ENCODE measurements at places on chromosomes 6 and 20. TPM values are rescaled to one million over a fixed set of nuclear protein-coding genes. Genes with fewer than 3 reads are reported as not detected.

SLC35D3 gene
- 0.09 TPM for total RNA-seq

EEF1A2 gene
- total RNA-seq: 177 TPM

SPAG4 gene
- total RNA-seq: 5.0 TPM

NKAIN4 gene
- 6.8 TPM for total RNA-seq

SLC17A1 gene
- total RNA-seq: not detected

ID1 gene
- 235 TPM for total RNA-seq

SCAF8 gene
- total RNA-seq: 18.6 TPM

GPR6 gene
- total RNA-seq: not detected

IL22RA2 gene
- total RNA-seq: not detected

FOXA2 gene
- 14.3 TPM for total RNA-seq

OR10C1 gene
- total RNA-seq: not detected

LY86 gene
- not detected for total RNA-seq

UST gene
- 2.9 TPM for total RNA-seq

FLRT3 gene
- 1.6 TPM for total RNA-seq

PPP1R3G gene
- 1.7 TPM for total RNA-seq

TFAP2B gene
- not detected for total RNA-seq

ASIP gene
- total RNA-seq: not detected

RNF144B gene
- 0.88 TPM for total RNA-seq

SLC22A1 gene
- total RNA-seq: 1.9 TPM

SEL1L2 gene
- total RNA-seq: not detected

CD93 gene
- total RNA-seq: not detected

ARMH2 gene
- not detected for total RNA-seq

PTK7 gene
- 5.5 TPM for total RNA-seq

BPIFA3 gene
- not detected for total RNA-seq

ANGPT4 gene
- total RNA-seq: 0.03 TPM

PRRT1 gene
- 0.95 TPM for total RNA-seq

GMPR gene
- 0.54 TPM for total RNA-seq

DEF6 gene
- total RNA-seq: 0.08 TPM

TGM3 gene
- not detected for total RNA-seq

SLC12A5 gene
- total RNA-seq: 17.7 TPM

ELOVL4 gene
- 1.8 TPM for total RNA-seq

CTCFL gene
- total RNA-seq: not detected

CASS4 gene
- total RNA-seq: 0.06 TPM

CCR6 gene
- not detected for total RNA-seq

MEP1A gene
- total RNA-seq: not detected

KAT14 gene
- 10.1 TPM for total RNA-seq

LPIN3 gene
- 9.5 TPM for total RNA-seq

ADGRB3 gene
- total RNA-seq: not detected
